ENCODE measurements at places on chromosomes 2 and 18.
A peak's percentile ranks its signal among the peaks of the same experiment; 100 is the strongest.

- no peak for DNase-seq
These were observed 68.4 kb downstream of the ACOXL start for GRCh38 chr2:110800611-110801402.

DNA sequence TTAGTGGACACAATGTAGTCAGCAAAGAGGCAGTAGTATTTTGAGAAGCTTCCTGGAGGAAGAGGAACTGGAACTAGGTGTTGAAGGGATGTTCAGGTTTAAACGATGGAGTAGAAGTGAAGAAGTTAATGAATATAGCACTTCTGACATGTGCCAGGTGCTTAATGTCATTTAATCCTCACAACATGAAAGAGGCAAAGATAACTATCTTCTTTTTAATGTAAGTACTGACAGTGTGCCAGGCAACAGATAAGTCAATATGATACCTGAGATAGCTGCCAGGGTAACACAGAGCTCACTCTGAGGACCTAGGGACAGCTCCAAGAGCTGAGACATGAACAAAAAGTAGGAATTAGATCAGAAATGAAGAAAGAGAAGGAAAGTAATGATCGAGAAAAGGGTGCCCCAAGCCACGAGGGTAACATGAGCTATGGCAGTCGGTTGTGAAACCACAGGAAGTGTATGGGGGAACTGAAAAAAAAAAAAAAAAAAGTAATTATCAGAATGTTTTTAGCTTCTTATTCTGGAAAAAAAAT, 140.7 kb downstream of the RNF144A start:
- DNase-seq = no peak

GRCh38 chr2:101341421-101341820, 32.9 kb upstream of the RNF149 start:
- no peak for DNase-seq

DNA sequence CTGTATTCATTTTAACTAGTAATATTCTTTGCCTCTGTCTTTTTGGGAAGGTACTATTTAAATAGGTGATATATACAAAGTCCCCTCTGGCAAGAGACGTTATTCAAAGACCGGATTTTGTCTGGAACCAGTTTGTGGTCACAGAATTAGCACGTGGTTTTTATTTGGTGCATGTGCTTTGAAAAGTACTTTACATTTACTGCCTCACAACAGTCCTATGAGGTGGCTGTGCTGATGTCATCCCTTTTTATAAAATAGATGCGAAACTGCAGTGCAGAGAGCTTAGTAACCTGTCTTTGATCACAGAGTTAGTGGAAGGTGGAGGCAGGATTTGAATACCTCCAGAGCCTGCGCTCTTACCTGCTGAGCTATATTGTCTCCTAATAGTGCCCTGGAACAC, 4.0 kb downstream of the LPIN1 start:
- DNase-seq = no peak

DNA sequence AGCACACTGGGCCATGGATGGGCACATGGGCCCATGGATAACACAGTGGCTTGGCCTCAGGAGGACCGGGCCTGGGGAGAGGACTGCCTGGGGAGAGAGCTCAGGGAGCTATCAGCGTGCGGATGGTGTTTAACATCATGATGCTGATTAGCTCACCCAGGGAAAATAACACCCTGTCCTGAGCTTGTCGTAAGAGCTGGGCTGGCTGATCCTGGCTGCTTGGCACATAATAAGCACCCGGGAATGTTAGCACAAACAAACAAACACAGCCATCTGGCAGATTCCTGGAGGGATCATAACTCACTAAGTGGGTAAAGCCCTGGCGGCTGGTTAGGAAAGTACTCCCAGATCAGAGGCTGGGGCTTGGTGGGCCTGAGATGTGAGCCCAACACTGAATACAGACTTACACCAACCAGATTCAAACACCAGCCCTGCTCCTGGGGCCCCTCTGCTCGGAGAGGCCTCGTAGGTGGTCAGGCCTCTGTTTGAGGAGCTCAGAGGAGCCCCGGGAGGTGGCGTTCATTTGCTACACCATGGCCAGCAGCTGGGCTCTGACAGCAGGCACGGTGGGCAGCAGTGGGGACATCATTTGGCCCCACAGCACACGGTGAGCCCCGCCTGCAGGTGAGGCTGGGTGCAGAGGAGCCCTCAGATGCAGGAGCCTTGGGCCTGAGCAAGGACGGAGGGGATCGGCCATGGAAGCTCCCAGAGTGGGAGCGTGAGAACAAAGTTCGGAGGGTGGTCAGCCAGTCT, 193.4 kb upstream of the HDAC4 start:
- no peak for DNase-seq

DNA sequence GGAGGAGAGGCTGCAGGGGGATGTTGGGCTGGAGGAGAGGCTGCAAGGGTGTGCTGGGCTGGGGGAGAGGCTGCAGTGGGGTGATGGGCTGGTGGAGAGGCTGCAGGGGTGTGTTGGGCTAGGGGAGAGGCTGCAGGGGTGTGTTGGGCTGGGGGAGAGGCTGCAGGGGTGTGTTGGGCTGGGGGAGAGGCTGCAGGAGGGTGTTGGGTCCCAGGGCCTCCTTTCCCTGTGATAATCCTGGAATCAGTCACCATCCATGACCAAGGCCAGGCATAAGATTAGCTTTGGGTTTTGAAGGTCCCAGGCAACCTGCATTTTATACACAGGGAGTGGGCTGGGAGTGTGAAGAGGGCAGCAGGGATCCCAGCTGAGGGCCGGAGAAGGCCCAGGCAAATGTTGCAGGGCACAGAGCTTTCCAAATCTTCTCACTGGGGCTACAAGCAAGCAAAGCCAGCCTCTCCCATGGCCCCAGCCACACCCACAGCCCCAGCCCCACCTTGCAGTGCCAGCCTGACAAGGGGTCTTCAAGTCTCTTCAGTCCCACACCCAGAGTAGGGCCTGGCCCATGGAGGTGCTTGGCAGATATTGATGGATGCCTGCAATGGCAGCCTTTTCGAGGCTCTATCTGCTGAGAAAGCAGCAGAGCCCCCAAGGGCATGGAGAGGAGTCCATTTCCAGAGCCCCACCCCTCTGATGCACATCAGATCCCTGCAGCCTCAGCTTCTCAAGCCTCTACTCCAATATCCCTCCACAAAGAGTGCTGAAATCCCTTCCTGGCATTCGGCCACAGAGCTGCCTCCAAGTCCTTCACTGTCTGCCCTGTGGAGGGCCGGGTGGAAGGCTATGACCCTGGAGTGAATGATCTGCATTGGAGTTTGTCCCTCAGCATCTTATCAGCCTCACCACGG, 50.3 kb upstream of the GLI2 start:
- no peak for DNase-seq

DNA sequence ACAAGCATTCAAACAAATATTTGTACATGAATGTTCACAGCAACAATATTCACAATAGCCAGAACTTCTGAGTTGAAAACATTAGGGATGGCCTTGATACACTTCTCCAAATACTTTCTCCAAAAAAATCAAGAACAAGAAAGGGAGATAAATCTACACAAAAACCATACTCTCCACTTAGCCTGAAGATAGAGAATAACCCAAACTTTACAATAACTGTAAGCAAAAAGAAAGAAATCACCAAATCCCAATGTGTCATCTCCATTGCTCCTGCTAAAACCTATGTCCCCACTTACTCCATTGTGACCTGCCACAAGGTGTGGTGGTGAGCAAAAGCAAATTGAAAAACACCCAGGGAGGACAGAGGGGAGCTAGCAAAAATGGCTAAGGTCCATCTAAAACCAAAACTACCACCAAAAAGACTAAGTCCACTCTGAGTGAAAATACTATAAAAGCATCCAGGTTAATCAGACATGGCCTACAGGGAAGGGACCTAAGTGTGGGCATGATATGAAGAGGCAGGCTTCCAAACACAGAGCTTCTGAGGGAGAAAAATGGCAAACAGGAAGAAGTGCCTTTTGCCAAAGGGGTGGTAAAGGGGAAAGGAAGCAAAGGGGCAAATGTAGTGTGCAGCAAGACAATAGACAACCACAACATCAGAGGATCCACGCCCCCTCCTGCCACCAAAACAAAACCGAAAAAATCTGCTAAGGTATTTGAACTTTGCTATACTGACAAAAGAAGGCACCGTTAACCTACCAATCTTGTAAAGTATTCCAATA, 56.1 kb downstream of the NBAS start:
- DNase-seq = no peak

GRCh38 chr2:141380008-141380979, 750.5 kb downstream of the LRP1B start:
- no peak for DNase-seq

DNA sequence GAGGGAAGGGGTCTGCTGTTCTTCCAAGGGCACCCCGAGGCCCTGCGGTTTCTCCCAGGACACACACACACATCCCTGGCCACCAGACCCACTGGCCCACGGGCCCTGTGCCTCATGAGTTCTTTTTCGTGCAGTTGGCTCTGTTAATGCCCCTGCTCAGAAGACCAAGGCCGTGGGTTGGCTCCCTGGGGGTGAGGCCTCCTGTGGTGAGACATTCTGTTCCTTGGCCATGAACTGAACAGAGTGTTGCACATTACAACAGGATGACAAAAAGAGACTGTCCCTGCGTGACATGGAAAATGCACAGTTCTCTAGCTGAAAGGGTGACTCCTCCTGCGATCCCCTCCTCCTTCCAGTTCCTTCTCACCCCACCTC, 30.7 kb downstream of the SH2D6 start:
- no peak for DNase-seq

DNA sequence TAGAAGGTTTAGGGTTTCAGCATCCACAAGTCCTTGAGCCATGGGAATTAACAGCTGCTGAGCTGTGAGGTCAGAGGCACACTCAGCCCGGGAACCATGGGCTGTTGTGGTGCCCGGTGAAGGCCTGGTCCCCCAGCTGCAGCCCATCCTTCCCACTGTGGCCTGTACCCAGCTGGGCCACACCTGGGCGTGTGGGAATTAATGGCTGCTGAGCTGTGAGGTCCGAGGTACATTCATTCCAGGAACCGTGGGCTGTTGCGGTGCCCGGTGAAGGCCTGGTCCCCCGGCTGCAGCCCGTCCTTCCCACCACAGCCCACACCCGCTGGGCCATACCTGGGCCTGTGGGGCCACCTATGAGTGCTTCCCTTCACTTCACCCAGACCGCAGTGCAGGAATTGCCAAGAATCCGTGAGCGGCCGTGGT, 25.2 kb downstream of the TMEM18 start:
- DNase-seq = no peak

- peak; percentile 70 for DNase-seq
These were observed 383.9 kb downstream of the ARHGAP15 start for GRCh38 chr2:143513081-143513480.

DNA sequence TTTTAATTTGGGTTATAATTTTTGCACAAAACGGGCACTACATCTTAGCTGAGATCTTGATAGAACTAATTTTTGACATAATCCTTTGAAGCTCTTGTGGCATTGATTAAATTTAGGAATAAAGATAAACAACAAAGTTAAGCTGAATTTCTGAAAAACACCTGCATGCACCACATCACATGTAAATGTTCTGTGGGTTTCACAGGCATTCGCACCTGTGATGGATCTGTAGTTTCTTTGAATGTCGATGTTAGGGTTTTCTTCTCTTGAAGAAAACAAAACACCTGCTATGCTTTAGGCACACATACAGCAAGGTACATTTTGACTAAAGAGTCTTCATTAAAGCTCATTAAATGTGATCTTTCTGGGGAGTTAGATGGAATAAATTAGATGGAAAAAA, 60.3 kb downstream of the RPIA start:
- no peak for DNase-seq

DNA sequence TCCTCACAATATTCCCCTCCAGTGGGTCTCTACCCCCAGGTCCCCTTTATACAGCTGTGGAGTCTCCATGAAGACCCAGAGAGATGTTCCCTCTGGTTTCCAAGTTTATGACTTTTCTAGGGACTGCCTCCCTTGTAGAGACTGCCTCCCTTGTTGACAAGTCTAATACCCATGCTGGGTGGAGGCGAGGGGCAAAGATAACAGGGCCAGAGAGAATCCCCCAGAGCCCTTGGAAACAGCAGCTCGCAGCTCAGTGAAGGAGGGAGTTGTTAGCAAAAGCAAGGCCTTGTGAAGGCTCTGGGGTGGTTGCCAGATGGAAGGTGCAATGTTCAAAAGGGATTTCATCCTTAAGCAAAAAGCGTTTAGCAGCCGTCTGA, 75.0 kb upstream of the GATA6 start:
- no peak for DNase-seq

DNA sequence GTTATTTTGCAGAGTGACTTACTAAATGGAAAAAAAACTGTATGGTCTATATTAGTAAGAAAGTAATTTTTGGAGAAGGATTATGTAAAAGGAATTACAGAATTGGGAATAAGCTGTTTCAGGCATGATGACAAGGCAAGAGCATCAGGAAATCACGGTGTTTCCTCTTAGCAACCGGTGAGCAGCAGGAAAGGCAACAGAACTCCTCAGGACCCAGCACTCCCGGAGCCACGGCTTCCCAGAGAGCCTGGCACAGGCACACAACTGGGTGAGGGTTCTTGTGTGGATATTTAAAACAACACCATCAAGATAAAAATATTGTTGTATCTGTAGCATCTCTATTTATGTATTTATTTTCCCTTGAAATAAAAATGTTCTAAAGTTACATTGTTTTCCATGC, 34.4 kb downstream of the CYP27C1 start:
- DNase-seq = no peak

DNA sequence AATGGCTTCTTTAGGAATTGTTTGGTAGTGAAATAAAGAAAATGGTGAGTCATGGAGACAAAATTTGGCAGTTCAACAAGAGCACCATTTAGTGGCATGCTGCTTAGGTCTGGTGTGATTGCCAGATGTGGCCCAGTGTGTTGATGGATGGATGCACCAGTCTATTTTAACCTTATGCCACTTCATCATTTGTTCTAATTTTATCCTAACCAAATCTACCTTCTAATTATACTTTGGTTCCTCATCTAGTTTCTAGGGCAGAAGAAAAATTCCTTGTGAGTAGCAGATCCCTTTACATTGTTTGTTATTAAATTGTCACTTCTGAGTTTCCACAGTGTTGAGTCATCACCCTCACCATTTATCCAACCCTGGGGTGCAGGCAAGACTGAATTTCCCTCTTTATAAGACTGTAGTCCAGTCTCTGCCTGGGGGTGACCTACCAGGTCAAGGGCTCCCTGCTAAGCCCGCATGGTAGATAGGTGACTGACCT, 32.5 kb downstream of the NABP1 start:
- DNase-seq = peak; percentile 82

DNA sequence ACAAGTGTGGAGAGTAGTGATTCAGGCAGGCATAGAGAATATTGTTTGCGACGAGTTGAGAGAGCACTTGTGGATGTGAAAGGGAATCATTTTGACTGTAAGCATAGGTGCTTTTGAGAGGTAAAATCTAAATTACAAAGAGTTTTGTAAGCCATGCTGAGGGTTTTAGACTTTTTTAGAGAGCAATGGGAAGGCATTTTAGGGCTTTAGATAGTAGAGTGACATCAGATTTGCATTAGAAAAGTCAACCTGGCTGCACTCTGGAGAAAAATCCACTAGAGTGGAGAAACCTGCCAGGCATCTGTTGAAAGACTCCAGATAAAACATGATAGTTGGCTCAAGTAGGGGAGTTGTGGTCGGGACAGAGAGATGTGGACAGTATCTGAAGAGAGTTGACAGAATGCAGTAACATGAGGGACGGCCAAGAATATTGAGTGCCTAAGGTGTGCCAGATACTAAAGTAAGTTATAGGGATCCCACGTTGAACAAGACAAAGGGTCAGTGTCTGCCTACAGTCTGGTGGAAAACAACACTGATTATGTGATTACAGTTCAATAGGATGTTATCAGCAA, 91.7 kb upstream of the MYO3B start:
- no peak for DNase-seq
